Chondrocyte (in vitro differentiated cells): ENCODE measurements at places on chromosomes 3 and 15. TPM values are rescaled to one million over a fixed set of nuclear protein-coding genes. Genes with fewer than 3 reads are reported as not detected.
A peak's percentile ranks its signal among the peaks of the same experiment; 100 is the strongest.

The ZNF609 gene
- total RNA-seq, result 24.1 to 27.2 TPM (median 24.2 TPM) in 3 replicates

GRCh38 chr15:93185796-93186195, 96.8 kb upstream of the RGMA start:
- H3K27ac ChIP-seq, result no peak overlapping the region
- DNase-seq, result no peak
- H3K27me3 ChIP-seq, result peaks cover 45% of the 10 kb centered on the region
- H3K36me3 ChIP-seq, result no peaks in the 10 kb centered on the region
- H3K4me1 ChIP-seq, result peaks cover 9% of the 10 kb centered on the region

DNA sequence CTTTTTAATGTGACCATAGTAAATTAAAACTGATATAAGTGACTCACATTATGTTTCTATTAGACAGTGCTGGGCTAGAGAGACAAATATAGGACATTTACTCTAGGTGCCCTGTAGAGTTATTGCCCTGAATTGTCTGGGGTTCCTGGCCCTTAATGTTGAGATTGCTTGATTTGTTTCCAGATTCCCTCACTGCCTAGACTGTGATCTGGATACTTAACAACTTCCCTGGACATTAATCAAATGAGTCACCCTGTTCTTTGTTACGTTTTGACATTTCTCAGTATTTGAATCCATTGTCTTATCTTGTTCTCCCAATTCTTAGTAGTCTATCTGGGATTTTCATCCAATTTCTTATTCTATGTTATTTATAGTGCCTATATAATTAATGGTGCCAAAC, 65.8 kb downstream of the DTWD1 start:
- H3K4me3 ChIP-seq, result no peak overlapping the region
- no peaks in the 10 kb centered on the region for H3K4me1 ChIP-seq
- H3K27ac ChIP-seq, result no peak overlapping the region
- peaks cover 5% of the 10 kb centered on the region for H3K27me3 ChIP-seq
- H3K36me3 ChIP-seq, result no peaks in the 10 kb centered on the region

The RETNLB gene
- total RNA-seq, result not detected in 3 replicates

DNA sequence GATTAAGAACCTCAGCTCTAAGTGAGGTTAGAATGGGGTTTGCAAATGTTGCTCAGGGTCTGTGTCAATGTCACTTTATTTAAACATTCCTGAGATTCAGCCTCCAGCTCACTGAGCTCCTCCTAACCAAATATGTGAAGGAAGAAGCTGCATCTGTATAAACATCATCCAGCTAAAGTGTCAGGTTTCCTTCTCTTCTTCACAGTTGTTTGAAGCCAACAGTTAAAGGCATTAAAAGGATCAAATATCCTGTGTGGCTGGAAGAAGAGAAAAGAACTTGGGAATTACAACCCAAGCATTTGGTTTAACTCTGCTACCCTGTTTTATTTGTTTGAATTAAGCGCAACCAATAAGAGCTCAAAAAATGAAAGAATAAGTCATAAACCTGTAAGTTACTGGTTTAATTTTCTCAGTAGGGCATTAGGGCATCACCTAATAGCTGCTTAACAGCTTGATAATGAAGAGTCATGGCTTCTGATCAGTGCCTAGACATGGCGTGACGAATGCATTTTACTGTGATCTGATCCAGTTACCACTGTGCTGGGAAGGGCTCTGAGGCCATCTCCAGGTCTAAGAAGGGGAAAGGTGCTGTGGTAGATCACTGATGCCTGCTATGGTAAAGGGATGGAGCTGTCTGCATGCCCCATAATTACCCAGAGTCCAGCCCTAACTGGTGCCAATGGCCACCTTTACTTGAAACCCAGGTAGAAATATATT, 165.7 kb upstream of the TSC22D2 start:
- H3K4me1 ChIP-seq, result peaks cover 50% of the 10 kb centered on the region
- H3K27ac ChIP-seq, result peak overlapping the region; percentile 53
- no peaks in the 10 kb centered on the region for H3K27me3 ChIP-seq
- no peaks in the 10 kb centered on the region for H3K36me3 ChIP-seq

DNA sequence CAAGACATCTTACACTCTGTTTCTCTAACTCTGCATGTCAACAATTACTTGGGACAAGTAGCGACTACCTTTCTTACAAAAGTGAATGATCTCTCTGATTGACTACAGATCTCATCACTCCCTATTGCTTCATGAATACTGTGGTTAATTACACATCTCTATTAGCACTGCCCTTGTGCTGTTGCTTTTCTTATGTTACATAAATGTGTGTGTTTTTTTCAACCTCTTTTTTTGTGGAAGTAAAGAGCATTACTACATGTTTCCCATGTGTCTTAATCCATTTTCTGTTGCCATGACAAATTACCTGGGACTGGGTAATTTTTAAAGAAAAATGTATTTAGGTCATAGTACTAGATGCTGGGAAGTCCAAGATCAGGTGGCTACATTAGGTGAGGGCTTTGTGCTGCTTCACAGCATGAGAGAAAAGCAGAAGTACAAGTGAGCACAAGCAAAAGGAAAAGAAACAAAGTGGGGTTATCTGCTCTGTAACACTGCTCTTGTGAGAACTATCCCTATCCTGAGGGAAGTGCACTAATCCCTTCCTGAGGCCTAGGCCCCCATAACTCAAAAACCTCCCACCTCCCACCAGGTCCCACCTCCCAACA, 298.2 kb upstream of the SATB1 start:
- DNase-seq, result no peak
- H3K27me3 ChIP-seq, result peaks cover 6% of the 10 kb centered on the region
- no peak overlapping the region for H3K27ac ChIP-seq

GRCh38 chr3:22175947-22176346, 424.9 kb upstream of the ZNF385D start:
- H3K4me3 ChIP-seq, result no peak overlapping the region
- H3K27ac ChIP-seq, result no peak overlapping the region
- DNase-seq, result no peak
- H3K4me1 ChIP-seq, result peaks cover 2% of the 10 kb centered on the region
- H3K27me3 ChIP-seq, result peaks cover 13% of the 10 kb centered on the region

DNA sequence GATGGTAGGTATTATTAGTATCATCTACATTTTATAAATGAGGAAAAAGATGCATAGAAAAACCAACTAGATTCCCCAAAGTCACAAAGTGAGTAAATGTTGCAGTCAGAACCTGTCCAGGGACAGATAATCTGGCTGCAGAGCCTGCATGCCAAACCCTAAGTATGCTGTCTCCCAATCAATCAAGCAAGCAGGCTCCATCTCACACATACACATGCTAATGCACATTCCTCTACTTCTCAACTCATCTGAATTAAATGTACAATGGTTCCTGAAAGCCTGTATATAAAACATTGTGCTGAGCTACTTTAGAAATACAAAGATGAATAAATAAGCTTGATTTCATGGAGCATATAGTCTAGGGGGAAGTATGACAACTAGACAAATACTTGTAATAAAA, 101.0 kb downstream of the CBLB start:
- H3K36me3 ChIP-seq, result peaks cover 4% of the 10 kb centered on the region
- no peaks in the 10 kb centered on the region for H3K4me1 ChIP-seq
- no peak for DNase-seq
- no peaks in the 10 kb centered on the region for H3K27me3 ChIP-seq
- H3K27ac ChIP-seq, result no peak overlapping the region

GRCh38 chr15:101428758-101429157, 60.7 kb downstream of the PCSK6 start:
- H3K27me3 ChIP-seq, result peaks cover 51% of the 10 kb centered on the region
- H3K27ac ChIP-seq, result no peak overlapping the region
- no peaks in the 10 kb centered on the region for H3K4me1 ChIP-seq
- no peak overlapping the region for H3K4me3 ChIP-seq
- no peak for DNase-seq

The NMD3 gene
- 67.8 to 80.2 TPM (median 73.1 TPM) in 3 replicates for total RNA-seq

GRCh38 chr15:99635794-99636193, 70.0 kb downstream of the MEF2A start:
- DNase-seq, result no peak
- H3K27ac ChIP-seq, result peak overlapping the region; percentile 36
- H3K27me3 ChIP-seq, result no peaks in the 10 kb centered on the region
- H3K4me1 ChIP-seq, result peaks cover 74% of the 10 kb centered on the region
- H3K36me3 ChIP-seq, result peaks cover 35% of the 10 kb centered on the region

GRCh38 chr3:45943207-45943846, at the start of gene CXCR6:
TSS of gene CXCR6 (plus strand) at chr3:45943464. CDS start at chr3:45946482, 3,018 bp downstream.
- peaks cover 15% of the 10 kb centered on the region for H3K36me3 ChIP-seq
- H3K27ac ChIP-seq, result no peak within 1 kb of the TSS
- DNase-seq, result no peak

The GPR171 gene
- total RNA-seq, result not detected in 3 replicates
